ENCODE measurements at places on chromosomes 13 and 19.

DNA sequence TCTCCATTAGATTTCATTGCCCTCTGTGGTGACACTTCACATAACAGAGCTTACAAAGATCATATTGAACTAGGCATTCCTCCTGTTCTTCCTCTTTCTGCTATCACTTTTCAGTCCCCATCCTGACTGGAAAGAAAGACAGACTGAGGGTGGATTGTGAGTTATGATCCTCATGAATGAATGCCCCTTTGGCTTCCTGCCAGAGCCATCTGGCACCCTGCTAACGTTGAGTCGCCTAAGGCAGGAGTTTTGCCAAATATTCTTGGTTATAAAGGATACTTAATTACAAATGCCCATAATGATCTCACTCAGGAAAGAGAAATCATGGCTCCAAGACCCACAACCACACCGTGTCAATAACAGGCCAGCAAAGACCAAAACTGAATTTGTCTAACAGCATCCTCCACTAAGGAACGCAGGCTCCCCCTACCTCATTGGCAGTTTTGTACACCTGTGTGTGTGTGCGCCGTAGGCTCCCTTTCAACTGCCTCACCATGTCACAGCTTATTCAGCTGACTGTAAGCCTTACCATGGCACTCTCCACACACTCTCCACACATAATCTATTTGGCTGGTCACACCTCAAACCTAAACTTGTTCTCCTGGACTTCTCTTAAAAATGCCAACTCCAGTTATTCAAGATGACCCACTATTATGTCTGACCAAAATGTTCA, 15.5 kb downstream of the ZNF211 start:
- no peak for DNase-seq

- DNase-seq, result peak; percentile 92
Observed at GRCh38 chr19:18292810-18293641, 11.6 kb upstream of the JUND start.

GRCh38 chr19:45767881-45768654, 984 bp downstream of the SIX5 start:
- peak; percentile 60 for DNase-seq

- no peak for DNase-seq
Observed at GRCh38 chr19:2329149-2329478, 630 bp downstream of the SPPL2B start.

- DNase-seq, result no peak
Observed at GRCh38 chr19:30428844-30429243, 56.7 kb downstream of the ZNF536 start.

- DNase-seq, result no peak
Observed at GRCh38 chr13:96617528-96617927, 376.7 kb downstream of the OXGR1 start.

GRCh38 chr13:98514288-98514687, 62.6 kb downstream of the STK24 start:
- DNase-seq, result no peak

- no peak for DNase-seq
Observed at GRCh38 chr19:19943848-19944582, 43.3 kb downstream of the ZNF93 start.

GRCh38 chr13:76160961-76161925, 525.1 kb downstream of the LMO7 start:
- peak; percentile 67 for DNase-seq

- no peak for DNase-seq
Observed at GRCh38 chr13:28864544-28864943, 44.4 kb downstream of the MTUS2 start.

DNA sequence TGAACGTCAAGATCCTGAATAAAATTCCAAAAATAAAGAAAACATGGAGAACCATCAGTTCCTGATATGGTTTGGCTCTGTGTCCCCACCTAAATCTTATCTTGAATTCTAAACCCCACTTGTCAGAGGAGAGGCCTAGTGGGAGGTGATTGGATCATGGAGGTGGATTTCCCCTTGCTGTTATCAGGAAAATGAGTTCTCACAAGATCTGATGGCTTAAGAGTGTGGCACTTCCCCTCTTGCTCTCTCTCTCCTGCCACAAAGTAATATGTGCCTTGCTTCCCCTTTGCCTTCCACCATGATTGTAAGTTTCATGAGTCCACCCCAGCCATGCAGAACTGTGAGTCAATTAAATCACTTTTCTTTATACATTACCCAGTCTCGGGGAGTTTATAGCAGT, 827.4 kb downstream of the GPC5 start:
- DNase-seq, result peak; percentile 30

DNA sequence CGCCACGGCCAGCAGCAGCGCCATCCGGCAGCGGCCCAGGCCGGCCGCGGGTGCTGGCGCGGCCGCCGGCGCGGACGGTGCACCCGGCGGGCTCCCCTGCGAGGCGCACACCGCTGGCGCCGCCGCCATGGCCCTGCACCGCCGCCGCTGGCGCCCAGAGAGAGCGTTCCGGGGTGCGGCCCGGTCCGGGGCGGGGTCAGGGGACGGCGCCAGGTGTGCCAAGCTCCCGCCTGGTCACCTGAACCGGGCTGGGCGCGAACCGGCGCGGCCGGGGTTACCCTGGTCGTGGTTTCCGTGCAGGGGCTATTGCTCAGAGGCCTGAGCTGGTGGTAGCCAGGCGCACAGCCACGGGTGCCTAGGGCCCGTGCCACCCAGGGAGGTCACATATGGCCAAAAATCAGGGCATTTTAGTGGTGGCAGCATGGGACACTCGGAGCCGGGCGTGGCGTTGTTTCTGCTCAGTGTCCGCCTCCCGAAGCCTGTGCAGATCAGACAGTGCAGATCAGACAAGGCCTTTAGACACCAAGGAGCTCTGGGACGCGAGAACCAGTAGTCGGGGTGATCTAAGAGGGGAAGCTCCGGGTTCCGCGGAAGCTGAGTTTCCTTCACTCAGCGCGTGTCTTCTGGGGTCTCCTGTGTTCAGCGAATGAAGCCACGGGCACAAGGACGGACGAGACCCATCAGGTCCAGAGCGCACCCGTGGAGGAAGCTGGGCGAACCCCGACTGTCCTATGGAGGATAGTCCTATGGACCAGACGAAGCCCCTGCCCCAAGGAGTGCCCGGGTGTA, at the start of gene TMEM238:
TSS of gene TMEM238 (minus strand) at position 162 of the 789 bp plus-strand sequence. CDS start at position 129, 33 bp downstream.
- DNase-seq, result peak; percentile 75

DNA sequence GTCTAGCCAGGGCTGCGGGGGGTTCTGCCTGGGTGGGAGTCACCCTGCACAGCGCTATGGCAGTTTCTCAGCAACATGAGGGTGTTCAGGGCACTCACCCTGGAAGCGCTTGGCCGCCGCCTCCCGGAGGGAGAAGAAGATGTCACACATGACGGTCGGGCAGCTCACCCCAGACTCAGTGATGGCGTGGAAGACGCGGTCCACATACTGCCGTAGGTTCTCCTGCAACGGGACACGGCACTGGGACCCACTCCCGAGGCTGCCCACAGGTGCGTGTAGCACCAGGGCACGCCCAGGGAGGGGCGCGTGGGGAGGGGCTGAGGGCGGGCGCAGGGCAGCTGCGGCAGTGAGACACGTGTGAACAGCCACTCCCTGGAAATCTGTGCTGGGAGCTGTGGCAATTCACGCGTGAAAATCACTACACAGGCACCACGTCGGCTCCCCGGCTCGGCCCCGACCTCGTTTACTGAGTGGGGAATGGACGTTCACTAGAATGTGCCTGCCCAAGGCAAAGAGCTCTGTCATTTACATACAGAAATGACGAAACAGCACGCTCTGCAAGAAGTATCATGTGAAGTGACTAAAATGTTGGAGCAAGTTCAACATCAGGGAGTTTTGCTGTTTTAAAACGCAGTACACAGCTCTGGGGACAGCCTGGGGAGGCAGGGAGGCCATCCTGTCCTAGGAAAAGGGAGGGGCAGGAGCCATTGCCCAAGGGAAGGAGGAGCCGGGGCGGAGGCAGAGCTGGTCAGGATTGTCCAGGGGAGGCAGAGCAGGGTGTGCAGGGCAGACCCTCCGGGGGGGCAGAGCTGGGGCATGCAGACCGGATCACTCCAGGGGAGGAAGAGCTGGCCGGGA, 41.5 kb upstream of the C13orf46 start:
- DNase-seq, result no peak

GRCh38 chr13:112910616-112911280, 58.3 kb upstream of the MCF2L start:
- no peak for DNase-seq

DNA sequence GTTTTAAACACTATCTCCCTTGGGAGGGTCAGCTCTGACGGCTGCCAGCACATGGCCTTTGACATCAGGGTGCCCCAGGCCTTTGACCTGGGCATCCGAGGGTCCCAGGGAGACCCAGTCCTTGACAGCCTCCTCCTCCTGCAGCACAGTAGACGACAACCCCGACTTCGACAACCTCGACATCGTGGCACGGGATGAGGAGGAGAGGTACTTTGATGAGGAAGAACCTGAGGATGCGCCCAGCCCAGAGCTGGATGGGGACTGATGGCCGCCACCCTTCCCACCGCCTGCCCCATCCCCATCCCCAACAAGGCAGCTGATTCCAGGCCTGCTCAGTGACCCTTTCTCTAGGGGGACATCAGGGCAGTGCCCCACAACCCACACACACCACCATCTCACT, 12.5 kb downstream of the CCDC97 start:
- DNase-seq, result no peak

GRCh38 chr13:48536621-48537250, 3.9 kb upstream of the RCBTB2 start:
- no peak for DNase-seq

GRCh38 chr13:41049480-41050440, 11.5 kb upstream of the WBP4 start:
- DNase-seq, result no peak

- peak; percentile 56 for DNase-seq
Observed at GRCh38 chr19:49758292-49758691, 4.8 kb downstream of the TSKS start.

DNA sequence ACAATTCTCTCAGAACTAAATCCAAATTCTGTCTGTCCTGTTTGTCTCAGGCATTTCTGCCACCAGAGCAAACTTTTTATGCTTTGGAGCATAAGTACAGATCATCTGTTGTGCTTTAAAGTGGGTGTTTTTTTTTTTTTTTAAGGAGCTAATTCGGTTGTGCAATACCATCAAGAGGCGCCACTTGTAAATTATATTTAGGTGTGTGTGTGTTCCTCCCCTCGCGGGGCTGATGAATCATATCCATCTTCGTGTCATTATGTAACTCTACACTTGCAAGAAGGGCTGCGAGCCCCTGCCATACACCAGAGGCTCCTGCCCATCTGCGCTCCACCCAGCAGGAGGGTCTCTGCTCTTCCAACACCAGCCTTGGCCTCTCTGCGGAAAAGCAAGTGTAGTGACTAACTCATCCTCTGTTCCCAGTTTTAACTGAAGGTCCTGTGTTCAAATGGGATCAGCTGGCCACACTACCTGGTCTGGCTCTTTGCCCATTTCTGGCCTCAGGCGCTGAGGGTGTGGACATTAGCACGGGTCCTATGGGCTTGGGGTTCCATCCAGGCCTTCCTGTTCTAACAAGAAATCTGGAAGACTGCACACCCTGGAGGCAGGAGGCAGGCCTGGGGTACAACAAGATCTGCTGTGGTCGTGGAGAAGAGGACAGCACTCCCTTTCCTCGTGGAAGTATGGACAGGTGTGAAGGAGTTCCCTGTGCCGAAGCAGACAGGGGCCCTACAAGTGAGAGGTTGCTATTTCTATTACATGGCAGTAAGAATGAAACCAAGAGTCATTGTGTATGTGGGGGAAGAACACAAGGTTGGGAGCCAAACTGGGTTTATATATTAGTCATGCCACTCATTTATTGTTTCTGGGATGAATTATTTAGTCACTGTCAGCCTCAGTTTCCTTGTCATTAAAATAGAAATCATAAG, 96.1 kb upstream of the MBNL2 start:
- DNase-seq, result no peak

GRCh38 chr19:58395220-58395978, at the start of gene RNF225:
Gene RNF225, plus strand, starts transcription at chr19:58395656. Its CDS starts 434 bp downstream, at chr19:58396090.
- DNase-seq, result peak; percentile 45

DNA sequence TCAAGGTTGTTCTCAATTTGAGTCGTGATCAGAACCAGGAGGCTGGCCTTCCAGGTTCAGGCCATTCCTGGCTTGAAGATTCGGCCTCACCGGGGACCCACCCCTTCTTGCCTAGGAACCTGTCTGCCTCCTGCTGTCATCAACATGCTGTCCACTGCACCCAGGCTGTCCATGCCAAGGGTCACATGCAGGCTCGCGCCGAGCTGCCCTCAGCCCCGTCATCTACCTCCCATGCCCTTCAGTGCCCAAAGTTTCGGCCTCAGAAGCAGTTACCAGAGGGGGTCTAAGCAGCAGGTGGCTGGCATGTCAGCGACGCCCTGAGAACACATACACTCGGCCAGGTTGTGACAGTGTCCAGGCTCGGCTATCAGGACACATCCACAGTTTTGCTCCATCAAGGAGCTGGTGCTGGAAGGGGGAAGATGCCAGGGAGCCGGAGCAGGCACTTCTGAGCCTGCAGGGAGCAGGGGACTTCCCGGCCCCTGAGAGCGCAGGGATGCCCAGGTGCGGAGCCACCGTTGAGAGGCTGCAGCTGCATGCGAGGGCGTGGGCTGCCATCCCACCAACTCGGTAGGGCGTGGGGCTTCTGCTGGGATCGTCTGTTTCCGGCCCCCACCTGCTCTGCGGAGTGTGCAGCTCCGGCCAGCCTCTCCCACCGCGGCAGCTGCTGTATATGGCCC, 590.9 kb upstream of the SLITRK5 start:
- DNase-seq, result no peak

GRCh38 chr13:51781246-51782022, 22.5 kb downstream of the DHRS12 start:
- DNase-seq, result peak; percentile 64

GRCh38 chr19:58304748-58305064, 471 bp upstream of the ERVK3-1 start:
- DNase-seq, result no peak

DNA sequence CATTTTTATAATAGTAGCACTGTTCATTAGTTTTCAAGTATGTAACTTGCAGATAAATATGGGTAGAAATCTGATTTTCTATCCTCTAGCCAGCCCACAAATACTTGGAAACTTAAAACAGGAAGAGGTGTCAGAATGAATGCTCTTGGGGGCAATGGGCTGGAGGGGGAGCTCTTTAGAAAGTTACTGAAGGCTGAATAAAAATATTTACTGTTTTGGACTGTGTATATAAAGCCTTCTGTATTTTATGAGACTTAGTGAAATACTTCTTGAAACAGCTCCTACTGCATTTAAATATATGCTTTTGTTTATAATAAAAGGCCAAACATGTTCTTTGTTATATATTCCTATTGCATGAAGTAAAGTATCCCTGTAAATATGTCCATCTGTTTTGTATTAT, 138.8 kb downstream of the RGCC start:
- peak; percentile 24 for DNase-seq

- DNase-seq, result no peak
Observed at GRCh38 chr13:75691183-75691582, 55.1 kb downstream of the LMO7 start.

Data from hematopoietic multipotent progenitor cell treated with erythropoietin and hydrocortisone succinate and interleukin-3 and kit ligand, for 6 days (in vitro differentiated cells).